Lower lobe of right lung (tissue), 2 donors: ENCODE measurements at places on chromosomes 3 and 15.

- no peaks in the 10 kb centered on the region for H3K27me3 ChIP-seq
- H3K36me3 ChIP-seq, result no peaks in the 10 kb centered on the region
- no peak for DNase-seq
- H3K4me1 ChIP-seq, result peaks cover 15% of the 10 kb centered on the region
Measured at GRCh38 chr3:99903869-99904268, 86.2 kb downstream of the CMSS1 start.

DNA sequence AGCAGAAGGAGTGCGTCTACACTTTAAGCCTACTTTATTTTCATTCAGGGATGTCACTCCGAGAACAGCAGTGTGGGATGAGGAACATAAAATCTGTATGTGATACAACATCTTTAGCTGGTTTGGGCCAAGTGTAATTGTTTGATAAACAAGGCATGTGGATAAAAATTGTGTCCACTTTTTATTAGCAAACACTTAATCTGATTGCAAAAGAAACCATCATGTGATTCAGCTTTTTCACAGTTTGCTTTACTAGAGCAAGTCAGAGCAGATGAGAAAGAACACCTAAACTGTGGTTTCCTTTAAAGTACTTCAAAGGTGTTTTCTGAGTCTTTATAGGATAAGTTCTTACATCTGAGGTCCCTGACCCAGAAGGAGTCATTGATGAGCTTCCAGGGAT lies 237.9 kb downstream of the THSD4 start:
- H3K27me3 ChIP-seq, result no peaks in the 10 kb centered on the region
- no peak for DNase-seq
- H3K27ac ChIP-seq, result no peak overlapping the region
- no peaks in the 10 kb centered on the region for H3K36me3 ChIP-seq
- peaks cover 13% of the 10 kb centered on the region for H3K4me1 ChIP-seq

DNA sequence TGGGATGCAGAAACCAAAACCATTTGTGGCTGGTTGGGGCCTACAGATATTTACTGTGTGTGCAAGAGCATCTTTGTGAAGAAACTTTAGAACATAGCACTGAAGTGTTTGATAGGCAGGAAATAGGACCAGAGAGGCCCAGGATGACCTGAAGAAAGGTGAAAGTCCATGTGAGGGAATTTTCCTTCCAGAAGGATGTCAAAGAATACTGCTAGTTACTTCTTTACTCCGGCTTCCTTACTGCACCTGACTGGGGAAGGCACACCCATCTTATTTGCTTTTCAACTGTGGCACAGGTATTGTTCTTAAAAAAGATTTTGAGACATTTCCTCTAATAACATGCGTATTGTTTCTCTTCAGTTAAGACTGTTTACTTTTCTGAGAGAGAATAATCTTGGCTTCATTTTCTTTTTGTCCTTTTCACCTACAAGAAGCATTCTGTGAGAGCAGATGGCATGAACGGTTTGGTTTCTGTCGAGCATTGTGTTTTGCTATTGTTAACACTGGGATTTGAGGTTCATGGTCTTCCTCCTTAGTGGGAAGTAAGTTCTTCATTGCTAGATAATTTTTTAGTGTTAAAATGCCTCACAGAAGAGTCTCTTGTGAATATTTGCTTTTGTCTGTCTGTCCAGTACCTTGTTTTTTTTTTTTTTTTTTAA lies 71.5 kb downstream of the SLCO3A1 start:
- peaks cover 74% of the 10 kb centered on the region for H3K4me1 ChIP-seq
- no peak for DNase-seq
- no peaks in the 10 kb centered on the region for H3K36me3 ChIP-seq
- no peak overlapping the region for H3K4me3 ChIP-seq
- no peak overlapping the region for H3K27ac ChIP-seq

DNA sequence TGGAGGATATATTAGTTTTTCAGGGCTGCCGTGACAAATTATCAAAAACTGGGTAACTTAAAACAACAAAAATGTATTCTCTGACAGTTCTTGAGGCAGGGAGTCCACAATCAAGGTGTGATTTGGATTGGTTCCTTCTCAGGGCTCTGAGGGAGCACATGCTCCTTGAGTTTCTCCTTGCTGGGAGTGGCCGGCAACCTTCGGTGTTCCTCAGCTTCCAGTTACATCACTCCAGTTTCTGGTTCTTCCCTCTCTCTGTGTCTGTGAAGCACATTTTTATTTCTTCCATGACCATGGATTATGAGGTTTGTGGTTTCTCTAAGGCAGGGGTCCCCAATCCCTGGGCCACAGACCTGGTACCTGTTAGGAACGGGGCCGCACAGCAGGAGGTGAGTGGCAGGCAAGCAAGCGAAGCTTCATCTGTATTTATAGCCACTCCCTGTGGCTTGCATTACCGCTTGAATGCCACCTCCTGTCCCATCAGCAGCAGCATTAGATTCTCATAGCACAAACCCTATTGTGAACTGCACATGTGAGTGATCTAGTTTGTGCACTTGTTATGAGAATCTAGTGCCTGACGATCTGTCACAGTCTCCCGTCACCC lies 24.3 kb downstream of the LRRC28 start:
- H3K36me3 ChIP-seq, result no peaks in the 10 kb centered on the region
- H3K4me3 ChIP-seq, result no peak overlapping the region
- no peak for DNase-seq
- no peaks in the 10 kb centered on the region for H3K4me1 ChIP-seq

DNA sequence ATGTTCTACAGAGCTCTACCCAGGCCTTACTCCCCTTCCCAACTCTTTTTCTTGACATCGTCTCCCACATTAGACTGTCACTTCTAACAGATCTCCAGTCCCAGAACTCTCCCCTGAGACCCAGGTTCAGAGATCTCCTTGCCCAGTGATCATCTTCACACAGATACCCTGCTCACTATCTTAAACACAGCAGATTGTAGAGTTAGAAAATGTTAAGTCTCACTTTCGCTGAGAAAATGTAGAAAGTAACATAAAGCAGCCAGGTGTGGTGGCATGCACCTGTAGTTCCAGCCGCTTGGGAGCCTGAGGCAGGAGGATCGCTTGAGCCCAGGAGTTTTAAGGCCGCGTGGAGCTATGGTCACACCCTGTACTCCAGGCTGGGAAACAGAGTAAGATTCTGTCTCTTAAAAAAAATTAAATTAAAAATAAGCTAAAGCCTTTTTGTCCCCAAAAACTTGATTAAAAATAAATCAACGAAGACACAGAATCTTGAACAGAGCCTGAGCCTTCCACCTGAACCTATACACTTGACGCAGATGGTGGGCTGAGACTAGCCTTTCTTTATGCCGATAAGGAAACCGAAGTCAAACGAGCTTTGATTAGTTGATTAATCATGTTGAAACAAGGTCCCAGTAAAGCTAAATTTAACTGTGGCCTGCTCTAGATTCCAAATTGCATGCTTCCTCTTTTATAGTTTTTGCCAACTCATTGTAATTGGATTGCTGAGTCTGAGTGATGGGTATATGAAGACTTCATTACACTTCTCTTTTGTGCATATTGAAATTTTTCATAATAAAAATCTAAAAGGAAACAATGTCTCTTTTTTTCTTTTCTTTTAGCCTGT lies 31.3 kb upstream of the BLM start:
- H3K27me3 ChIP-seq, result no peaks in the 10 kb centered on the region
- H3K27ac ChIP-seq, result no peak overlapping the region
- DNase-seq, result no peak
- H3K4me3 ChIP-seq, result no peak overlapping the region

DNA sequence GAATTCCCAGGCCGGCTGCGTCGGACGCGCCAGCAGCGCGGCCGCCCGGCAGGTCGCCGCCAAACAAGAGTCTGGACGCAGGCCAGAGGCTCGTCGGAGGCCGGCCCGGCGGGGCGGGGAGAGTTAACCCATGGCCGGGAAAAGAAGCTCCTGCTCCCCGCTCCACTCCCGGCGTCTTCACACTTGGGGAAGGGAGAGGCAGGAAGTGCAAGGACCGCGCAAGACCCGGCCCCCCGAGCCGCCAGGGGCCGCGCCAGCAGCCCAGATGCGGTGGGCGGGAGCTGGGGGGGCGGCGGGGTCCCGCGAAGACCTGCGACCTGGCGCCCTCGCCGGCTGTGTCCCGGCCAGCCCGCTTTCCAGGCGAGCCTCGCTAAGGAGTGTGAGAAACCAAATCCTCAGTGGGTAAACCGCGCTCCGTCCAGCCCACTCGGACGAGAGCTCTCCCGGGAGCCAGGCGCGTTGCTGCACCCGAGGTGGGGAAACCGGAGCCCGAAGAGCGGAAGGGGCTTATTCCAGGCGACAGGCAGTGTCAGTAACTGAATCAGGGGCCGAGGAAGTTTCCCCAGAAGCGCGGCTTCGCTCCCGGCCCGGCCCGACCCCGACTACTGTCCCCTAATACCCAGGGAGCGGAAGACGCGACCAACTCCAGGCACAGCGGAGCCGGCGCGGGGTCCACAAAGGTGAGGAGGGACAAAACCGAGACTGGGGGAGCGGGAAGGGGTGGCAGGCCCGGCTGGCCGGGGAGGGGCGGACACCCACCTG lies 721 bp downstream of the ADAMTS7 start:
- H3K4me3 ChIP-seq, result peak overlapping the region; percentile 77
- peak; percentile 57 for DNase-seq
- H3K27ac ChIP-seq, result peak overlapping the region; percentile 47
- peaks cover 21% of the 10 kb centered on the region for H3K27me3 ChIP-seq

GRCh38 chr3:145936971-145937370 lies 224.0 kb downstream of the PLOD2 start:
- H3K27me3 ChIP-seq, result no peaks in the 10 kb centered on the region
- H3K4me3 ChIP-seq, result no peak overlapping the region
- no peaks in the 10 kb centered on the region for H3K4me1 ChIP-seq
- no peaks in the 10 kb centered on the region for H3K36me3 ChIP-seq
- DNase-seq, result no peak

GRCh38 chr3:34947834-34948233 lies 691.5 kb upstream of the ARPP21 start:
- H3K27me3 ChIP-seq, result no peaks in the 10 kb centered on the region
- no peak for DNase-seq
- H3K4me1 ChIP-seq, result no peaks in the 10 kb centered on the region
- no peaks in the 10 kb centered on the region for H3K36me3 ChIP-seq
- H3K4me3 ChIP-seq, result no peak overlapping the region

- no peaks in the 10 kb centered on the region for H3K36me3 ChIP-seq
- H3K4me3 ChIP-seq, result no peak overlapping the region
- H3K27me3 ChIP-seq, result no peaks in the 10 kb centered on the region
Measured at GRCh38 chr15:64011736-64012135, 34.5 kb downstream of the DAPK2 start.

DNA sequence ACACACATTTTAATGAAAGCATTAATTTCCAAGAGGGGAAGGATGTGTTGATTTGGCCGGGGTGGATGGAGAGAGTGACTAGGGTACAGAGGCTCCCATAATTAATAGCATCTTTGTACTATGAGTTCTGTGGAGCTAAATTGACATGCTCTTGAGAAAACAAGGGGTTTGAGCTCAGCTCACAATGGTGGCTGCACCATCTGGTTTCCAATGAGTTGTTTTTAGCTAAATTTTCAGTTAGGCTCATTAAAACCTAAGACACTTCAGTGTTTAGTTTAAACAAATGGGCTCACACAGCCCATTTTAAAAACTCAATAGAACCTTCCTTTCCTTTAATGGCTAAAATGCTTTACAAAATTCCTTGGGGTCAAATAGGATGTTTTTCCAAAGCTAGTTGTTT lies 199.7 kb downstream of the TNIK start:
- no peaks in the 10 kb centered on the region for H3K27me3 ChIP-seq
- DNase-seq, result no peak
- H3K4me1 ChIP-seq, result peaks cover 12% of the 10 kb centered on the region
- H3K4me3 ChIP-seq, result no peak overlapping the region
- H3K27ac ChIP-seq, result no peak overlapping the region
- H3K36me3 ChIP-seq, result no peaks in the 10 kb centered on the region

DNA sequence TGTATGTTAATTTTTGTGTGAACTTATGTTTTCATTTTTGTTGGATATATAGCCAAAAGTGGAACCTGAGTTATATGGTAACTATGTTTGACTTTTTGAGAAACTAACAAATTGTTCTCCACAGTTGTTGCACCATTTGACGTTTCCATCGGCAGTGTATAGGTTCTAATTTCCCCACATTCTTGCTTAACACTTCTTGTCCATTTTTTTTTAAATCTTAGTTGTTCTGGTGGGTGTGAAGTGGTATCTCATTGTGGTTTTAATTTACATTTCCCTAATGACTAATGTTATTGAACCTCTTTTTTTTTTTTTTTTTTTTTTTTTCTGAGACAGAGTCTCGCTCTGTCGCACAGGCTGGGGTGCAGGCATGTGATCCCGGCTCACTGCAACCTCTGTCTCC lies 8.0 kb downstream of the NISCH start:
- no peaks in the 10 kb centered on the region for H3K27me3 ChIP-seq
- no peak overlapping the region for H3K27ac ChIP-seq
- DNase-seq, result no peak
- peaks cover 80% of the 10 kb centered on the region for H3K36me3 ChIP-seq
- H3K4me1 ChIP-seq, result peaks cover 5% of the 10 kb centered on the region

DNA sequence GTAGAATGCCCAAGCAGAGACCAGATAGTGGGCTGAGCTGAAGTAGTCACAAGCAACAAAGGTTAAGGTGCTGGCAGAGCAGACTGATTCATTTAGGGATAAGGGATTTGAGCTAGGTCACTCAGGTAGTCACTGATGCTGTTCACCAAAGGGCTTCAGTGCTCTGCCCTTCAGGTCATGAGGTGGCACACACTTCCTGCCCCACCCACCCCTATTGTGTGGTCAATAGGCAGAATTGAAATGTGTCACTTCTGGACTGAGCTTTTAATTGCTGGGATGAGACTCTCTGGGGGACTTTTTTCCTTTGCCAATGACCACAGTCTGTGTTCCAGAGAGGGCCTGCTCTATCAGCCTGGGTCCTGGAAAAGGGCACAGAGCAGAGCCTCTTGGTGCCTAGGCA lies 2.9 kb upstream of the DIS3L start:
- no peaks in the 10 kb centered on the region for H3K36me3 ChIP-seq
- H3K4me3 ChIP-seq, result no peak overlapping the region
- H3K27me3 ChIP-seq, result no peaks in the 10 kb centered on the region

DNA sequence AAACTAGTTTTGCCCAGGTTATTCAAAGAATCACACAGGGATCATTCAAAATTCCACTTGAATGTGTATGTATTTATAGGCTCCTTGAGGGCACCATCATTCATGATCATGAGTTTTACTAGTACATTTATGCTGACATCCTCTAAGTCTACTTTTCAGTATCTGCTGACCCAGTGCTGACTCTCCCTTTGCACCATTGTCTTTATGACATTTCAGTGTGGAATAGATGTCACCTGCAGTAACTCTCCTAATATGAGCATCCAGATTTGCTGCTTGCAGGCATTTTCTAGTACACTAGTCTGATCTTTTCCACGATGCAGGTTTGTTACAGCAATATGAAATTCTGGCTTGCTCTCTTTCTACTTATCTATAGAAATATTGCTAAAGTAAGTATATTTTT lies 1603.5 kb downstream of the SI start:
- H3K27me3 ChIP-seq, result no peaks in the 10 kb centered on the region
- no peak overlapping the region for H3K4me3 ChIP-seq
- no peak for DNase-seq
